ENCODE measurements at places on chromosomes 16 and 17.

DNA sequence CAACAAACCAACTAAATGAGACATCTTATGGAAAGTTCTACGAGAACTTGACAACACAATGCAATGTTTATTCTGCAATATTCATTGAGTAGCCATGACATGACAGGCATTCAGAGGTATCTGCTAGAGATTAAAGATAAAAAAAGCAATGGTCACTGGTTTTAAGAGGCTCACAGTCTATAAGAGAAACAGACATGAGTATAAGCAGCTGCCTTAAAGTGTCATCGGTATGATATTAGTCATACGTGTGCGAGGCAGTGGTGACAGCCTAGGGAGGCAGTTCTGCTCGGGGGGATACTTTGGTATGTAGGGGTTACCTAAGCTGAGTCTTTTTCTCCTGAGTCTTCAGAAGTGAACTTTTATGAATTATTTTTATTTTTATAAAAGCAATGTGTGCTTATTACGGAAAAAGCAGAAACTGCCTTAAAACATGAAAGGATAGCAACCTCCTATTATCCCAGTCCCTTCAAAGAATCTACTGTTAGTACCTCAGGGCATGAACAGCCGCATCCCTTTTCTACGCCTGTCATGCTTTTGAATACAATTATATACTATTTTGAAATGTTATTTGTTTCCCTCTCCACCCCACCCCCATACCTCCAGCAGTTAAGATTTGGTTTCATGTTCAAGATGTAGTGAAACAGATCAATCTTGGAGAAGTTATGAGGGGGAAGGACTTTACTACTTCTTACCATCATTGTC lies 7.7 kb downstream of the ST6GALNAC1 start:
- no peak for DNase-seq

GRCh38 chr17:67365738-67366192 lies 612 bp downstream of the PSMD12 start:
- DNase-seq, result peak; percentile 41

DNA sequence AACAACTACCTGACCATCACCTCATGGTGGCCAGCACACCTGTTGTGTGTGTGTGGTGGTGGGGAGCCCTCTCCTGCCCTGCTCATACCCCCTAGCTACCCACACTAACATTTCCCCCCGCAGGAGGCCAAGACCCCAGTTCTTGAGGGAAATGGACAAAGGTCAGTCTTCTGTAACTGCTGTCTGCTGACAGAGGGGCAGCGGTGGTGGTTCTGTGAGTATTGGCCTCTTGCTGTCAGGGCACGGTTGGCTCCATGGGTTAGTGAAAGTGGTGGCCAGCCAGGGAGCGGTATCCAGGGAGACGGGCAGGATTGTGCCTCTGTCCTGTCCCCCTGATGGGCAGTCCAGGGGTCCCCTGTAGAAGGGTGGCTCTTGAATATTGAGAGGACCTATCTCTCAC lies 26.2 kb downstream of the ZNF778 start:
- DNase-seq, result no peak

GRCh38 chr16:23423496-23424049 lies 29.4 kb downstream of the COG7 start:
- DNase-seq, result no peak

- DNase-seq, result no peak
Measured at GRCh38 chr17:1970843-1971384, 54.2 kb downstream of the RTN4RL1 start.

- no peak for DNase-seq
Measured at GRCh38 chr17:78517421-78517820, 59.8 kb downstream of the DNAH17 start.

- no peak for DNase-seq
Measured at GRCh38 chr17:64497565-64498035, 746 bp upstream of the POLG2 start.

DNA sequence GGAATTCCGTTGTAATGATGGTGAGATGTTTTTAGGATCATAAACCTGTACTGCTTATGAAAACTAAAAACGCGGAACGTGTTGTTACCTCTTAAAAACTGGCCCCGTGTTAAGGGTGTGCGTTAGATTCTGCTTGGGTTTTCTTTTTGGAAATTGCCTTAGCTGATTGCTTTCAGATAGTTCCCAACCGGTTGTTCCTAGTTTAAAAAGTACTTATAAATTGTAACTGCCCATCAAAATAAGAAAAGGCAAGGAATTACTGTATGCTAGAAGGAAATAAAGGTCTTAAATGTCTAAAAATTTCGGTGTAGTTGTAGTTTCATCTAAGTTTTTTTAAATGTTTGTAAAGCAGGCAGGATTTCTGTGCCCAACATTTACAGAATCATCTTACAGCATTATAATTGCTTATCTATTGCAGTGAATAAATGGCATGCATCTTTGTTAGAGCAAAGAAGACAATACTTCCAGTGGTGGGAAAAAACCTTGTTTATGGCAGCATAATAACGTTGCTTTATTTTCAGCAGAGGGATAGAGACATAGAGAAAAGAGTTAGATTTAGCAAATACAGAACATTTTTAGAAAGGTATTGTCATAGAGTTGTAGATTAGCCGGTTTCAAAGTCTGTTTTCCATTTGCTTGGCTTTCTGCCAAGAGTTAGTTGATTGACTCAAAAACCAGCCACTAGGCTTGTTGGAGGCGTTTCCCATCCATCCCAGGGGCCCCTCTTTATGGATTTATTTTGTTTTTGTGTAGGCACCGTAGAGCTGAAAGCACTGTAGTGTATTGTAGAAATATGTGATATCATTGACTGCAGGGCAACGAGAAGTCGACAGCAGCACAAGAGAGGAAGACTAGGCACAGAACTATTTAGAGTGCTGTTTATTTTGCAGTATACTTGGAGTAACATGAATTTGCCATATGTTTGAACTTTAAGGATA lies 1.7 kb downstream of the PPM1D start:
- DNase-seq, result peak; percentile 92
